Fibroblast of skin of abdomen (primary cell): ENCODE measurements at places on chromosomes 2 and 18.

GRCh38 chr2:188364033-188364630 is 72.5 kb downstream of the GULP1 start:
- no peak for DNase-seq

- peak; percentile 18 for DNase-seq
Measured at GRCh38 chr2:241933179-241933911, 63.8 kb downstream of the RTP5 start.

GRCh38 chr2:54370405-54371104 is 85.6 kb upstream of the SPTBN1 start:
- no peak for DNase-seq

DNA sequence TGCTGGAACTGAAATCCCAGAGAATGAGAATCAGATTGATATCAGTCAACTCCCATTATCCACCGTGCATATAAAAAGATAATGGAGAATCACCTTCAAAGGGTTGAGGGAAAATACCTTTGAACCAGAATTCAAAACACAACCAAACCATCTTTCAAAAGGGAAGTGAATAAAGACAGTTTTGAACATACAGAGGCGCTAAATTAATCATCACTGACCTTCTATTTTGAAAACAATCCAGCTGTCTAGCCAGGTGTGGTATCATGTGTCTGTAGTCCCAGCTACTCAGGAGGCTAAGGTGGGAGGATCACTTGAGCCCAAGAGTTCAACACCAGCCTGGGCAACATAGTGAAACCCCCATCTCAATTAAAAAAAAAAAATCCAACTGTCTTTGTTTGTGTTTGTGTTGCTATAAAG is 63.6 kb downstream of the TRABD2A start:
- no peak for DNase-seq

GRCh38 chr18:23803755-23804154 is 114.5 kb downstream of the LAMA3 start:
- DNase-seq = no peak

DNA sequence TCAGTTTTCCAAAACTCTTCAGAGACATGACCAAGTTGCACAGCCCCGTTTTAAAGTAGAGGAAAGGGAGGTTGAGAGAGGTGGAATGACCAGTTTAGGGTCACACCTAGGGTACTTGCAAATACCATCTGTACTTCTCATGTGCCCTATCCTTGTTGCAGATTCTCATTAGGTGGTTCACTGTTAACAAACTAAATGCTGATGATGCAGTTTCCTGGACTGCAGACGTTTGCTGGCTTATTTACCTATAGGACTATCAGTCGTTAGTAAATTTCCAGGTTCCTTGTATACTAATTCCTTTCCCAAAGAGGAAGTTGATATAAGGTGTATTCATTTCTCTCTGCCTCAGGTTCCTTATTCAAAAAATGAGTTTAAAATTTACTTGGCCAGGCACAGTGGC is 1.4 kb downstream of the FARP2 start:
- DNase-seq = no peak

GRCh38 chr2:45812011-45812500 is 160.6 kb downstream of the PRKCE start:
- DNase-seq = peak; percentile 84

- no peak for DNase-seq
Measured at GRCh38 chr2:156339865-156340264, 7.3 kb upstream of the NR4A2 start.

- DNase-seq = no peak
Measured at GRCh38 chr18:24114924-24115549, 23.8 kb upstream of the CABYR start.

GRCh38 chr2:3465844-3466481 is 53.4 kb downstream of the ADI1 start:
- peak; percentile 89 for DNase-seq

GRCh38 chr2:16650287-16651249 is 15.1 kb downstream of the CYRIA start:
- peak; percentile 53 for DNase-seq

DNA sequence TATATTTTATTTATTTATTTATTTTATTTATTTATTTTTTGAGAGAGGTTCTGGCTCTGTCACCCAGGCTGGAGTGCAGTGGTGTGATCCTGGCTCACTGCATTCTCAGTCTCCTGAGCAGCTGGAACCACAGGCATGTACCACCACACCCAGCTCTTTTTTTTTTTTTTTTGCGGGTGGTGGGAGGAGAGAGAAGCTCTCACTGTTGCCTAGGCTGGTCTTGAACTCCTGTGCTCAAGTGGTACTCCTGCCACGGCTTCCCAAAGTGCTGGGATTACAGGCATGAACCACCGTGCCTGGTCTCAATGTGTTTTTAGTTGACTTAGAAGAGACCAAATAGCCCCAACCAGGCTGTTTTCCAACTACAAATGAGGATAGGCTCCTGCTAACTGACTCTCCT is 80.7 kb downstream of the PDCL3 start:
- DNase-seq = no peak

GRCh38 chr2:224360801-224361251 is 41.1 kb downstream of the FAM124B start:
- no peak for DNase-seq

DNA sequence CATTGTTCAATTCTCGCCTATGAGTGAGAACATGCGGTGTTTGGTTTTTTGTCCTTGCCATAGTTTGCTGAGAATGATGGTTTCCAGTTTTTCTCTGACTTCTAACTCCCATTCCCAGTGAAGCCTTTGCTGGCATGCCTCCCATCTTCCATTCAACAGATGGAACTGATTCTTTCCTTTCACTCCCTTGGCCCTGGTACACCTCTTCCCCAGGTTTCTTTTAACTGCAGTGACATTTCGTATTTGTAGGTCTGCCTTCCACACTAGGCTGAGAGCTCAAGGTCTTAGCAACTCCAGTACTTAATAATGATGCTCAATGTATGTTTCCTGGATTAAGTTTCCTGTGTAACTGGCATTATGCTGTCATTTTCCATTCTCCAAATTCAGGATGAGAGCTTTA is 48.5 kb downstream of the GAREM1 start:
- DNase-seq = no peak

GRCh38 chr2:85933753-85934594 is 45.2 kb upstream of the ST3GAL5 start:
- peak; percentile 85 for DNase-seq

- no peak for DNase-seq
Measured at GRCh38 chr2:223944166-223944702, 901 bp downstream of the WDFY1 start.

DNA sequence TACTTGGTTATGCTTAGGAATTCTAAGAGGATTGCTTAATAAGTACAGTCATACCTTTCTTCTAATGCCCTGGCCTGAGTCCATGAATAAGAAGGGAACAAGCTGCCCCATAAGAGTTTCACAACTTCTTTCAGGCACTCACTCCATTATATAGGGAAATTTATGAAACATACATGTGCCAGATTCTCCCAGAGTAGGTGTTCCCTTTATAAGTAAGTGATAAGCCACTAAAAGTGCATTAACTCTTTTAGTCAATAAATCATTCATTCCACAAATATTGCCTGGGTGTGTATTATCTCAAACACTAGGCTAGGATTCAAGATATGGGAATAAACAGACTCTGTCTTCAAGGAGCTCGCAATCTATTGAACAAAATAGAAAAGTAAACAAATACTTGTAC is 84.5 kb upstream of the RBBP8 start:
- DNase-seq = peak; percentile 85

GRCh38 chr2:55010149-55010591 is 40.1 kb downstream of the RTN4 start:
- peak; percentile 65 for DNase-seq

DNA sequence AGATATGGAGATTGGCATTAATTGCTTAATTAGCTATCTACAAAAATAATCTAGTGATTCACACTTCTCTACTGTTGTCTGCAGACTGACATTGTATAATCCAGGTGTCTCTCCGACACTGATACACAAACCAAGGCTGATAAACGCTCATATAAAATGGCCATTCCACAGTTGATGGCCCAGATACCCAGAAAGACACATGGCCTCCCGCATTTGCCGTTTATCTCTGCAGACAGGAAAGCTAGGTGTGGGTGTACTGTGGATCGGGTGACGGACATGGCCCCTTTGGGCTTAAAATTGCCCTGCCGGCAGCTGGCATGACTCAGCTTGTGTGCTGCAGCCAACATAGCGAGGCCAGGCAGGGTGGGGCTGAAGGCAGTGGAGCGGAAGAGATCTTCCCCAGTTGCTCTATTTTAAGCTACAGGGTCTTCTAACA is 18.5 kb downstream of the PMAIP1 start:
- peak; percentile 66 for DNase-seq

DNA sequence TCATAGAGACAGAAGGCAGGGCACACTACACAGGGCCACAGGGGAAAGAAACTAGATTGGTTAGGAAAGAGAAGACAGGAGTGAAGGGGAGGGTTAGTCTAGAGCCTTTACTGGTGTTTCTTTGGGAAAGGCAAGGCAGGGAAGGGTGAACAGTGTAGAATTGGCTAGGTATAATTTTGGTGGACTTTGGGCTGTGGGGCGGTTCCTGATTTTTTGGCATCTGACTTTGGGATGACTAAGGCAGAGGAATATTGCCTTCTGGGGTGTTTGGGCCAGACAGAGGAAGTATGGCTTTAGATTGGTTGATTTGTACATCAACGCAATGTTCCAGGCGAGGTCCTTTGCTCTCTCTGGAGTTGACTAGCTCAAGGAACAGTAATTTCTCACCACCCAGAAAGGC is 534.8 kb downstream of the DCC start:
- no peak for DNase-seq

- no peak for DNase-seq
Measured at GRCh38 chr2:231462729-231463465, 1.4 kb downstream of the NCL start.

- DNase-seq = no peak
Measured at GRCh38 chr2:35526741-35527140, 828.8 kb upstream of the CRIM1 start.

DNA sequence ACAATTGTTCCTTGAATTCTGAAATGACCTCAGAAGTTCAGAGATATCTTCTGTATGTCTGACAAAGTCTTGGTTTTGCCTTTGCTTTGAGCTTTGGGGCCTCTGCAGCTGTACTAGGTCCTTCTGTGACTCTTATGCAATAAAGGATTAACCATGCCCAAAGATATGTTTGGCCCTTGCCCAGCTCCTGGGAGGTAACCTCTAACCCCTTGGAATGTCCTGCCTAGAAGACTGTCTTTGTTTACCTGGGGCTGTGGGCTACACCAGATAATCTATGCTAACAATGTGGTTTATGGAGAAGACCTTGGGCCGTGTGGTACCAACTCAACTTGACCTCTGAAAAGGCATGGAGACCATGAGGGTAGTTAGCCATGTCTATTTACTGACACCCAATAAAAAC is 140.9 kb upstream of the CAPN13 start:
- DNase-seq = no peak

DNA sequence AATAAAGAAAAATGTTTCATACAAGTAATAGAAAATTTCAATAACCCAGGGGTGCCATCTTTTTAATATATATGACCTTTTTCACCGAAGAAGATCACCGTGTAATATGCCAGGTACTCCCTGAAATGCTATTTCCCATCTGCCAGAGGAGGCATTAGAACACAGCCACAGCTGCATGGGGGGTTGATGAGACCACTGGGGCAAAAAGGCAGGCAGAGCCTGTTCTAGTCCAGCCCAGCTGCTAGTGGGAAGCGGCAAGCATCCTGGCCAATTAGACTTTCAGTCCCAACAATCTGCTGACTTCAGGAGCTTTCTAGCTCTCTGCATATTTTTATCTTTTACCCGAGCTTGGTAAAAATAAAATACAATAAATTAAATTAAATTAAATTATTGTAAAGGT is 362.6 kb downstream of the RIT2 start:
- DNase-seq = no peak

DNA sequence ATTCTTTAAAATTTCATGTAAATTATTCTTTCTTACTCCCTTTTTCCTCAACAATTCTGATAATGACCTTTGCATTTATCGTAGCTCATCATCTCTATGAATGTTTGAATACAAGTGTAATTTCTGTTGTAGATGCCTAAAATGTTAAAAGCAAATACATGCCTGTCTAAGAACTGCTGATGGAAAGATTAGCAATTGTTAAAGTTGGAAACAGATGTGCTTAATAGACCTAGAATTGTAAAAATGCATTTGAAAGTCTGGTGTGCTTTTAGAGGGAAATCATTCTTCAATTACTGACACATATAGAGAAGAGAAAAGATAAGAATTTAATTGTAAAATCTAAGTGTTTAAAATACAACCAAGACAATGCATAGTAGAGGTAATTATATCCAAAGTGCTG is 50.4 kb downstream of the CCDC102B start:
- DNase-seq = no peak

DNA sequence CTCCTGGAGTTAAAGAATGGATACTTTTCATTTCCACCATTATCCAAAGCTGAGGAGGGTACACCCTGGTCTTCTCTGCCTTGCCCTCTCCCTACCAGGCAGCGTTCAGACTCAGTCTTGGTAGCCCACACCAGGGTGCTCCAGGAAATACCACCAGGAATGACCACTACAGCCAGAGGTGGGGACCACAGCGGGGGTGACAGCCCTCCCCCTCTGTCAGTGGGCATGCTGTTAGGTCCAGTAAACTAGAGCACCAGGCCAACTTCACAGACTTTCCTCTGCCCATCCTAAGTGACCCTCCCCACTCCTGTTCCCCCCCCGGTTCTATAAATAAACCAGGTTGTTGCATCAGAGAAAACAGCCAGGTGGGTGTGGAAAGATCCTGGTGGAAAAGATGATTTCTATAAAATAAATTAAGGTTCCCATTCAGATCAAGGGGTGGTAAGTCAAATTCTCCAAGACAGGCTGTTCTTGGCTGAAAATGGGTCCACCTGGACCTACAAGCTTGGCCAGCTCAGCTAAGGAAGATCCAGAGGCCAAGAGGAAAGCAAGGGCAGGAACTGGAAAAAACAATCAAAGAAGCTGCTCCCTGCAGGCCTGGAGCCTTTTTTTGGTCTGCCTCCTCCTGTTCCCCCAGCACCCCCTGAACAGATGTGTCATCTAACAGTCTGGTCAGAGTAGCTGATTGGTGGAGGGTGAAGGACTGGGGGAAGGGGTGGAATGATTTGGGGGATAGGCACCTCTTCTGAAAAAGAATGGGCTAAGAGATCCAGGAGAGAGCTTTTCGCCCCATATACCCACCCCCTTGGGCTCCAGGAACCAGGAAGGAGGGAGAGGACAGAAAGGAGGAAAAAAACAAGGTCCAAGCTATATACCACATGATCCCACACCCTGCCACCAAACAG is 2.3 kb downstream of the RAB11FIP5 start:
- DNase-seq = peak; percentile 56

GRCh38 chr2:45879406-45879805 is 227.9 kb downstream of the PRKCE start:
- DNase-seq = no peak
